Fibroblast of skin of right quadriceps (primary cell): ENCODE measurements at places on chromosomes 6 and 20.

DNA sequence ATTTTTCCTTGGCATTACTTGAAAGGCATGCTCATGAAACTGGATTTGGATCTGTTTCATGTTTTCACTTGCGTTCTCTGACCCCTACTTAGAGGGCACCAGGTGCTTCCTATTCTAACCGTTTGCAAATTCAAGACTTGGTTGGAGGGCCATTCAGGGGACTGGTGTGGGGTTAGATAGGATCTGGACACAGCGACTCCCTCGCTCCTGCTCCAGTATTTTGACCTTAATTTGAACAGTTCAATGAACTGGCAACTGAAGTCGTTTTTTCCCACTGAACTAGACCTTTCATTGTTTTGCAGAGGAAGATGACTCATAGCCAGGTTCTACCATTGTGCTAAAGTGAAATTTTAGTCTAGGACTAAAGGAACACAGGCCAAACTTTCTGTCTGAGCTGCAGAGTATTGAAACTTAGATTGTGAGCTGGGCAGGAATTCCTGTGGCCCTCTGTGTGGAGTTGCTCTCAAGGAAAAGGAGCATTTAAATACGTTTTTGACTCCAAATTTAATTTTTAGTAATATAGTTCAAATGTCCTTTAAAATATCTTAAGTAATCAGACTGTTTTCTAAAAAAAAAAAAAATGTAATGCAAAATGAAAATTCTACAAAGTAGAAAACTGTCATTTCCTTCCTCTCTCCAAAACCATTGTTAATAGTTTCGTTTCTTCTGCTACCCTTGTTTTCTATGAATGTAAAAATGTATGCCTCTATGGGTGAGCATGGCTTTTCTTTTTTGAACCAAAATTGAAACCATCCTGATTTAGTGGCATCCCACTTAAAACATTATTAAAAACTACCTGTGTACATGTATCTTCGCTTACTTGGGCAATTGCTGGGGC, 64.8 kb downstream of the UTRN start:
- DNase-seq = peak; percentile 40

GRCh38 chr20:24770628-24771541, 178.2 kb upstream of the CST7 start:
- DNase-seq = no peak

- DNase-seq = no peak
These were observed 144.8 kb upstream of the FOXA2 start for GRCh38 chr20:22729180-22729579.

GRCh38 chr6:79818471-79818870, 128.9 kb downstream of the ELOVL4 start:
- DNase-seq = peak; percentile 4

DNA sequence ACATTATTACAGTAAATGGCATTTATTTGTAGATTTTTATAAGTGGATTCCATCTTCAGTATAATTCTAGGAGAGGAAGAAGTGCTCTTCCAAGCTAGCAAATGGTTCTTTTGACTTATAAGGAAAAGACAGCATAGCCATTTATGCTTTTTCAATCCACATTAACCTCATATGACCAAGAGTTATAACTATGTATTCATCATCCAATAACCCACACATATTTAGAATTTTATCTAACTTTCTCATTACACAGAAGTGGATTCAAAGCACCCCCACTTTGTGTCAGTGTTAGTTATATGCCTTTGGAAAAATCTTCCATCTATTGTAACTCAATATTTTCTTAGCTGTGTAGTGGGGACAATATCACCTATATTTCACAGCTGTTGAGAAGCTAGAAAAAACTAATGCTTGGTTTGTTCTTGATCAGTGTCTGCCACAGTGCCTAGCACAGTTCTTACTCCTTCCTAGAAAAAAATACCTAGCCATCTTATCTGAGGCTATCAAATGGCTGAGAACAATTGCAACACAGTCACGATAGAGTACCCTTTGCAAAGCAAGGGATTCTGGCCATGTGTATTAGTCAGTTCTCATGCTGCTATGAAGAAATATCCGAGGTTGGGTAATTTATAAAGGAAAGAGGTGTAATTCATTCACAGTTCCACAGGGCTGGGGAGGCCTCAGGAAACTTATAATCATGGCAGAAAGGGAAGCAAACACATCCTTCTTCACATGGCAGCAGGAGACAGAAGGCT, 986.3 kb downstream of the TFAP2A start:
- peak; percentile 23 for DNase-seq

- DNase-seq = peak; percentile 11
These were observed 242.1 kb downstream of the DLL1 start for GRCh38 chr6:170048615-170049256.

GRCh38 chr20:49426873-49427272, 55.6 kb downstream of the KCNB1 start:
- no peak for DNase-seq

- DNase-seq = peak; percentile 55
These were observed 919.0 kb downstream of the KIF16B start for GRCh38 chr20:15654208-15654649.

DNA sequence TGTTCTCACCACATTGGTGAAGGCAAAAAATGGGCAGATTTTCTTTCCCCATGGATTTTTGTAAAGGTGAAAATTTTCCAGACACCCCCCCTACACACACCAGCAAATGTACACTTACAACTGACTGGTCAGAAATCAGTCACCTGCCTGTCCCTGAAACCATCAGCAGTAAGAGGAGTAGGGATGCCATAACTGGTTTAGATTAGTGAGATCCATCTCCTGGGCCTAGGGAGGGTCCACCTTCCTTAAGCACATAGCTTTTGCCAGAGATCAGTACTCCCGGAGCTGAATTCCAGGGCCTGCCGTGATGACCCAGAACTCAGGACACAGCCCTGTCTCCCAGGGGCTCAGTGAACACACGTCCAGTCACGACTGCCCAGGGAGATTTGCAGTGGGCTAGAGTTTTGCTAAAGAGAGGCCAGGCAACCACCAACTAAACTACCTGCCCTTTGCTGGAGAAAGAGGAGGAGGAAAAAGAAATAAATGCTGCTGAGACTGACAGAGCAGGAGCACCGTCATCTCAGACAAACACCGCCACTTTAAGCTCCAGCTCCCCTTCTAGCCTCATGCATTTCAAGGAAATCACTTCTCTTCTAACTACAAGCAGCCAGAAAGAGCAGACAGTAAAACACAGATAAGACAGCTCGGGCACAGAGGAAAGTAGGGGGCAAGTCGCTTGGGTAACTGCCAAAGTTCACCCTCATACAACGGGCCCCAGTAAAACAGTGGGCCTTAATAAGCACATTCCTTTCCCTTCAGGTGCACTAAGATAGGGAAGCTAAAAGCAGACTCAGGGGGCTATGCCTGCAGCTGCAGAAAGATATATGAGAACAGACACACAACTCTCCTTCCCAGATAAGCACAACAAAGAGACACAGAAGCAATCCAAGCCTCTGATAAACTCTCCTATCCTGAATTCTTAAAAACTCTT, 82.6 kb upstream of the SPTLC3 start:
- no peak for DNase-seq
